ENCODE measurements at places on chromosomes 11 and 22.
A peak's percentile ranks its signal among the peaks of the same experiment; 100 is the strongest.

DNA sequence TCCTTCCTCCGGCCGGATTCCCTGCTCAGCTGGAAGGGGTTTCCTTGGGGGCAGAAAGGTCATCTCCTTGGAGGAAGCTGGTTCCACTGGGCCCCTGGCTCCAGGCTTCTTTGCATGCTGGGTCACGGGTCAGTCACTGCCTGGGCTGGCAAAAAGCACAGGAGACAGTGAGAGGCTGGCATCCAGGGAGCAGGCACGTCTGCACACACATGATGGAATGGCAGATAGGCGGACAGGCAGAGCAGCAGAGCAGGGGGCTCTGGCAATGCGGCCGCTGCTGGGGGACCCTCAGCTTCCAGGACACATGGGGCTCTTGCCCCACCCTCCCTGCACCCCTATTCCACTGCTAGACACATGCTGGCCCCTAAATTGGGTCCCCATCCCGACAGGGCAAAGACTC is 40.4 kb downstream of the C11orf58 start:
- no peak for DNase-seq

- DNase-seq, result no peak
Measured at GRCh38 chr11:48004456-48004855, 24.1 kb downstream of the PTPRJ start.

- no peak for DNase-seq
Measured at GRCh38 chr22:24428751-24429410, 1.5 kb downstream of the ADORA2A start.

DNA sequence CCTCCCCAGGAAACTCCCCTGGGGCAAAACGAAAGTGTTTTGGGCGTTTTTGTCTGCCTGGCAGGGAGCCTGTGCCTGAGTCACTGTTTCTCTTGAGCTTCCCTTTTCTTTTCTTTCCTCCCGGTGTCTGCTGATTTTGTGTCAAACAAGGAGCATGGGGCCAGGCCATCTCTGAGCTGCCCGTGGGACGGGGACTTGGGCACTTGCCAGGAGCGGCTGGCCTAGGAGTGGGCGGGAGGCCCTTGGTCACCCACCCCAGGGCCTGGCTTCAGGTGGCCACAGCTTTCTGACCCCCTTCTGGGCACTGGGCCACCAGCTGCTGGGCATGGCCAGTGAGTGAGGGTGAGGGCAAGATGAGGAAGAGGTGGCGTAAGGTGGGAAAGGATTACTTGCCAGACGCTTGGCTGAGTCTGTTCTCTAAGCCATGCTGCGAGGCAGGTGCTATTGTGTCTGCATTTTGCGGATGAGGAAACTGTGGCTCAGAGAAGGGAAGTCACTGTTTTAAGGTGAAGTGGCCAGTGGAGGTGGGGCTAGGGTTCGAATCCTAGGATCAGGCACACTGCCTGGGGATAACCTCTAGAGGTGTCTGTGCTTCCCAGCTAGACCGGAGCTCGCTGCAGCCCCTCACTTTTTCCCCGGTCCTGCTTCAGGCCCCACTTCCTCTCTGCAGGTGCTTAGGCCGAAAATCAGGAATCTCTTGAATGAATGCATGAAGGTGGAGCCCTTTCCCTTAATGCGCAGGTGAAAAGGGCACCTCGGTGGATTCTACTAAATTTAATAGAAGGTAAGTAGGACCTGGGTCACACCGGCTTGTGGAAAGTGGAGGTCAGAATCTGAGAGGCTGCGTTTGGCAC is 7.8 kb upstream of the NFAM1 start:
- no peak for DNase-seq

- DNase-seq, result no peak
Measured at GRCh38 chr11:127709960-127710359, 709.4 kb upstream of the KIRREL3 start.

GRCh38 chr22:21571679-21572078 is 4.2 kb downstream of the UBE2L3 start:
- DNase-seq, result no peak

DNA sequence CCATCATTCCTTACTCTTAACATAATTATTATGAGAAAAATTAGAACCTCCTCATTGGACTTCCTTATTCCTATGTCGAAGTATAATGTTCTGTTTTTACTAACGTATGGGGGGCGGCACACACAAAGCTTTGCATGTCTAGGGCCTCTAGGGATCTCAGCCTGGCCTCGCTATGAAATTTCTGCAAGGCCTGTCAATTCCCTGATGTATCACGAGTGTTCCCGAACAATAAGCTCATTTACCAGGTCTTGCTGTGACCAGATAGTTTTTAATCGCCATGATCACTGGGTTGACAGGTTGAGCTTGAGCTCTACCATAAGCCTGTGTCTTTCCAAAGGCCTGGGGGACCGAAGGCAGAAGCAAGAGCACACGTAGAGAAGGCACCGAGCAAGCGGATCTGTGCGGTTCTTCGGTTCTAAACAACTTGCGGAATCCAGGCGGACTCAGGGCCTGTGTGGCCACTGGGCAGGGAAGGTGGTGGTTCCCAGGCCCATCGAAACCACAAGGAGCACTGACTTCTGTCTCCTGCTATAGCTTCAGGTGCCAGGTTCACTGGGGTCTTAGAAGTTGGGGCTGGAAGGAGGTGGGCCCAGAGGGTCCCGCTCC is 10.4 kb upstream of the FXYD2 start:
- DNase-seq, result no peak

DNA sequence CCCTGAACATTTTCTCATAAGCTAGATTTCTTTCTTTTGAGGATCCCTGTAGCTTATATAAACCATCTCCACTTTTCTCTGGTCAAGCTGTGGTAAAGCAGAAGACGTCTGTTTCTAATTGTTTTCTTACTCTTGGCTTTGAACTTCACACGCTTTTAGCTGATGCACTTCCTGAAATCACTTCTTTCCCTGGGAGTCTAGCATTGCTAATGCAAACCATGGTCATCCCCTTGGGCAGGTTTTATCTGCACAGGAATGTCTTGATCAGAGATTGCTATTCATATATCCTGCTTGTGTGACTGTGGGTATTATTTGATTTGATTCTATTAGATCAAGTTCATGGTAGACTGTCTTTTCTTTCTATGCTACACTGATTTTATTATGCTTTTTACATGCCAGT is 199.2 kb upstream of the POU2AF2 start:
- DNase-seq, result no peak

DNA sequence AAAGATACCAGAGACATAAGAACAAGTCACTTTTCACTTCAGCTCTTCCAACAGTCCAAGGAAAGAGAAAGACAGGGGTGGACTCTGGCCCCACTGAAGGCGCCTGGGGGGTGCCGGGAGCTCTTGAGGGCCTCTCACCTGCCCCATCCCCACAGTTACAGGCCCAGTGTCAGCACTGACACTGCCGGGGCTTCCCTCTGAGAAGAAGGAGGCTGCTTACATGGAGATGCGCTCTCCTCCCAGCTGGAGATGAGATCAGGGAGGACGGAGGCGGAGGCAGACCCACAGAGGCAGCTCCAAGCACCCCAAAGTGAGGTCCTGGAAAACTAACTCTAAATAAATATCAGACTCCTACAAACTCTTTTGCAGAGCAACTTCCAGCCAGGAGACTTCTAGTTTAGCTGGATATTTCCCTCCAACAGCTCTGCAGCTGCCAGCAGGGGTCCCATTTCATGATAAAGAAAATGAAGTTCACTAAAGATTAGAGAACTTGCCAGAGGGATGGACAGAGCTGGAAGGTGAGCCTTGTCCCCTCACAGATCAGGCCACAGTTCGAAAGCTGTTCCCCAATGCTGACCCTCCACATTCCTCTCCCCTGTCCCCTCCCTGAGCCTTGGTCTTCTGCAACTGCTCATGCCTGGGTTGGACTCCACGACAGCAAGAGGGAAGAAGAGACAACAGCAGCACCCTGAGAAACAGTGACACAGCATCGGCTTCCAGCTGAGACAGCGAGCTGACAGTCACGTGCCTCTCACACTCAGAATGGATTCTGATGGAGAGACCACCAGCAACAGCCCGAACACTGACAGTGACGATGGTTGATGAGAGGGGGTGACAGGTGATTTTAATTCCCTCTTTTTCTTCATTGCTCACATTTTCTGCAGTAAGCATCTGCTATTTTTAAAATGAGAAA is 5.8 kb downstream of the CARS1 start:
- no peak for DNase-seq

DNA sequence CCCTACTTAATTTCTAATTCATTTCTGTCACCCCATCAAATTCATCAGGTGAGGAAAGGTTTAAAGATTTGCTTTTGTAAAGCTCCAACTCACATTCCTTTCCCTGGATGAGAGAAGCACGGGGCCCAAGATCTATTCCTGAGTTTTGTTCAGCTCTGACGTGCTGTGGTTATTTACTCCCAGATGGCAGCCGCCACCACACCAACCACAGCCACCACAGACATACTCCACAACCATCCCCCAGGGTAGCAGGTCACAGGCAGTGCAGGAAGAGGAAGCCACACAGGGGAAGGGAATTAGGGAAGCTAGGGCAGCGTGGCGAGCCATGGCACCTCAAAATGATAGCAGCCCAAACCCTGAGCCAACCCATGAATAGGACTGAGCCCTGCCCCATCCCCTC is 63.5 kb upstream of the CSNK2A3 start:
- no peak for DNase-seq

DNA sequence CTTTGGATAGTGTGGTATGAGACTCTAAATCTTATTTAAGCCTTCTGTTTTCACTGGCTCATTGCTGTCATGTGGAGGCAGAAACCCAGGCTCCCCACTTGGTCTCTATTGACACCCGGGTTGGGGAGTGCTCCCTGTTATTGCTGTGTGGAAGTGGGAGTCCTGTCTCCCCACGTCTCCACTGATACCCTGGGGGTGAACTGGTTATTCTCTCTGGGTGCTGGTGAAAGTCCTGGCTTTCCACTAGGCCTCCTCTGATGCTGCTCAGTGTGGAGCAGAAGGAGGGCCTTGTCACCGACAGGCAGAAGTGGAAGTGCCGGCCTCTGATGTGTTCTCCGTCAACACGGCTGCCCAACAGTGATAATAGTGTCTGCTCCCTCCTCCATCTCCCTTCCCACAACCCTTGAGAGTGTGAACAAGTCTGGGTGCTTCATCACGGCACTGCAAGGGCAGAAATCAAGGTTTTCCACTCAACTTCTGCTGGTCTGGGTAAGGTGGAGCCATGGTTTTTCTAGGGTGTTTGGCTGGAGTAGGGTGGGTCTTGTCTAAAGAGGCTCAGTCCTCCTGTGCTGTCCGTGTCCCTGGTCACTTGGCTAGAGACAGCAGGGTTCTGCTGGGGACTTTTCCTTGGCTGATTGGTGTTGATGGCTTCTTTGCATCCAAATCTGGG is 240.7 kb upstream of the B3GAT1 start:
- DNase-seq, result no peak

- DNase-seq, result no peak
Measured at GRCh38 chr11:95306123-95306522, 75.1 kb upstream of the SESN3 start.

GRCh38 chr22:20203552-20204201 is 52.8 kb upstream of the CCDC188 start:
- no peak for DNase-seq

- no peak for DNase-seq
Measured at GRCh38 chr22:26892166-26893041, 235.0 kb downstream of the MIAT start.

GRCh38 chr11:94739331-94739730 is 28.8 kb upstream of the AMOTL1 start:
- no peak for DNase-seq

GRCh38 chr22:34111210-34111824 is 191.0 kb upstream of the LARGE1 start:
- no peak for DNase-seq

DNA sequence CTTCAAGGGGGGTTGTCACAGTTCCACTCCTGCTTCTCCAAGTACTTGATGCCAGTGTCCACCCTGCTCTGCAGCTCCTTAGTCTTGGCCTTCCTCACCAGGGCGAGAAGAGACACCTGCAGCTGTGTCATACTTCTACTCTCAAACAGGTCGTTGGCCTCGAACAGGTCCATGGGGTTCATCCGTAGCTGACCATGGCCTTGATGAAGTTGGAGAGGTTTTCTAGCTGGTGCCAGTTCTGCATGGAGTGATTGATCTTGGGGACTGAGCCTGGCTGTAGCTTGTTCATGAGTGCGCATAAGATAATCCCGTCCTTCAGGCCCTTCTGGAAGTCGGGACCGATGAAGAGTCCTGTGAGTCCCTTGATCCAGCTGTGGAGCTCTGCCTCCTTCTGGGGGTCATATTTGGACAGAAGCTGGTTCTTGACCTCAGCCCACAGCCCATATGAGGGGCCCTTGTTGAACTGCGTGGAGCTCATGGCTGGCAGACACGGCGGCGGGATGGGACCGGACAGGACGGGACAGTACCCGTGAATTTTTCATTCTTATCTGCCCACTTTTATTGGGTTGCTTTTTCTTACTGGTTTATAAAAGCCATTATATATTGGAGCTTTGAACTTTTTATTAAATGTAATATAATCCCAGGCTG is 33.4 kb upstream of the HORMAD2 start:
- no peak for DNase-seq

DNA sequence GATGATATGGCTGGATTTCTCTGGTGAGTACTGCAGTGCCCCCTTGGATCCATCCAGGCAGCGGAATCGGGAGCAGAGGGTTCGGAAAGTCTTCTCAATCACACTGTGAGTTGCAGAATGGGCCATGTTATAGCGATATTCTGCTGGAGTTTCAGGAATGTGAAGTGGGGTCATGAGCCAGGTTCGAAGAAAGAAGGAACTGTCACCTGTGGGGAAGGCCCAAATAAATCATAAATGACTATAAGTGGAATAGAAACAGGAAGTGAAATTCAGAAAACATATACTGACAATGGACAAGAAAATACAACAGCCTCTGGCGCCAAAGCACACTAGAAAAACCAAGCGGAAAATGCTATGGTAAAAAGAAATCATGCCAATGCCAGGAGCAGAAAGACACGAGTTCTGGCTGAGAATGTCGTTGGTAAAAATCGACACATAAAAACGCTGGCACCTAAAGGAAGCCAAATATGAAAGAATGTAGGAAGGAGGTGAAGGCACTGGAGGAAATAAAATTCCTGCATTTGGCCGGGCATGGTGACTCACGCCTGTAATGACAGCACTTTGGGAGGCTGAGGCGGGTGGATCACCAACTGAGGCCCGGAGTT is 10.0 kb upstream of the AMBRA1 start:
- no peak for DNase-seq

GRCh38 chr11:67646535-67647336 is 3.8 kb downstream of the ACY3 start:
- DNase-seq, result peak; percentile 28

DNA sequence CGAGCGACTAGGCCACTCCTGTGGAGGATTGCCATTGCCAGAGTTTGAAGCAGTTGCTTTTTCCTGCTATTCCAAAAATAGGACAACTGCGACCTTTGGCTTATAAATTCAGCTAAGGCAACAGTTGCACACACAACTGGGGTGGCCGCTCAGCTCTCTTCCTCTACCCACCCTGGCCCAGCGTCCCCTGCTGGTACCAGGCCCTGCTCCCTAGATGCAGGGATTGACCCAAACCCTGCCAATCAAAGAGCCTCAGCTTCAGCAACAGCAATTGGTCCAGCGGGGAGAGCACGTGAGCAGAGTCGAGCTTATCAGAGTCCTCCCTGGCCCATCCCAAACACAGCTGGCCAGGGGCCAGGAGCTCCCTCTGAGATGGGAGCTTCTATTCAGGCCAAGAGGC is 22.0 kb upstream of the CABP2 start:
- no peak for DNase-seq

All from activated CD8-positive, alpha-beta memory T cell treated with anti-CD3 and anti-CD28 coated beads, Interleukin-2, amount 50 U/mL, for 4 hours (primary cell).